ENCODE measurements at places on chromosomes 13 and 19.

DNA sequence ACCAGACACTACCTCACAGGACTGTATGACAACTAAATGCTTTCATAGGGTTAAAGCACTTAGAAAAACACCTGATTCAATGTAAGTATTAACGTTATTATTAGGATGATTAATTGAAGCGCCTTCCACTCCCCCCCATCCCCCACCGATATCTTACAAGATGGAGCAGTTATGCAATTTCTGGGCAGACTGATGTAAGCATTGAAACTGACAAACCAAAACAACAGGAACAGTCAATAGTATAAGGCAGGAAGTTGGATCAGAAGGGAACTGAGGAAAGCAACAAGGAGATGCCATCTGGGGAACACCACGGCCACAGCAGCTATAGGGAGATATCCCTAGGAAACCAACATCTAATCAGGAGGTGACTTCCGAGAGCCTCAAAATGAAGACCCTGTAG lies 3.8 kb downstream of the LCP1 start:
- DNase-seq, result no peak

- peak; percentile 82 for DNase-seq
These were observed 36.9 kb downstream of the NAXD start for GRCh38 chr13:110652231-110652730.

GRCh38 chr19:39438270-39438934 lies 2.7 kb upstream of the RPS16 start:
- no peak for DNase-seq

DNA sequence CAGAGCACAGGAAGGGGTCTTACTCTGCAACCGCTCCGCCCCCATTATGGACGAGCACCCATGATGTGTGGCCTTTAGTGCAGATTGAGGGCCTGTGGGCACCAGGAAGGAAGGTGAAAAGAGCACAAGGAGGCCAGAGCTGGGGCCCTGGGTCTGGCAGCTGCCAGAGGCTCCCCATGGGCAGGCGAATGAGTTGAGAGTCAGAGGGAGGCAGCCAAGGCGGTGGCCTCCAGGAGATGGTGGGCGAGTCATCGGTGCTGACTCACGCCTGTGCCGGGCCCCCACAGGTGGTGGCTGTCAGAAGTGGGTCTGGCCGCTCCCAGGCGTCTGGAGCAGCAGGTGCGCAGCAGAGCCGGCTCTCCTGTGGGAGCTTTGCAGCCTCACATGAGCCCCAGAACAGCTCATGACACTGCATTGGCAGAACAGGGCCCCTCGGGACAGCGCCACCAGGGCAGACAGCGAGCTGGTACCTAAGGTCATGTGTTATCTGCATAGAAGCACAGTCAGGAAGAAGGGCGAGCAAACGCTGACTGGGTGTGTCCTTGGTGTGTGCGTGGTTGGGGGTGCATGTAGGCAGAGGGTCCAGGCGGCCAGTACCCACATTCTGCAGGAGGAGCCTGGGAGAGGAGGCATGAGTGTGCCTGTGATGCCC lies 68.8 kb downstream of the CHST8 start:
- DNase-seq, result peak; percentile 36

DNA sequence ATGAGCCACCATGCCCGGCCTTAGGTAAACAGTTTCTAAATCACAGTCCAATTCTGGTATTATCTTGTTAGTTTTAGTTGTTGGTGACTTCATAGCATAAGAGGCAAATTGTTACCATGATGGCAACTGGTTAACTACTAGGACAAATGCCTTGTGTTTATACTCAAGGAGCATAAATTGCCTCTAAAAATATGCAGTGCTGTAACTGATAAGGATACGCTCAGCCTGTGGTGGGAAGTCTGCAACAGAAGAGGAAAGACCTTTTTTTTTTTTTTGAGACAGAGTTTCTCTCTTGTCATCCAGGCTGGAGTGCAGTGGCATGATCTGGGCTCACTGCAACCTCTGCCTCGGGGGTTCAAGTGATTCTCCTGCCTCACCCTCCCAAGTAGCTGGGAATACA lies 311.9 kb upstream of the ARGLU1 start:
- no peak for DNase-seq

DNA sequence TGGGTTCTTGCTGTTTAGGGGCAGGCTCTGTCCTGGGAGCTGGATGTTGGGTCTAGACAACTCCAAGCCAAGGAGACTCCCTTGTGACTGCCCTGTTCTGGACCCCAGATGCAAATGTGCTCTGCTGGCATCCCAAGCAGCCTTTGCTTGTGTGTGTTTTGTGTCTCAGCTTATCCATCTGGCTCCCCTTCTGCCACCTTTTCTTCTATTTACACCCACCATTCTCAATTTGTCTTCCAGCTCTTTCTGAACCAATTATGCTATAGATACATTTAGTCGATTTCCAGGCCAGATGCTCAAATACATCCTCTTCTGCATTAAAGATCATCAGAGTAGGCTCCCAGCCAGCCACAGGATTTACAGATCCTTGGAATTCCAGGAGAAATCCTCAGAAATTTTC lies 115.0 kb upstream of the SLC7A1 start:
- DNase-seq, result no peak

- DNase-seq, result no peak
These were observed 11.2 kb upstream of the KLF12 start for GRCh38 chr13:74145249-74145975.

- no peak for DNase-seq
These were observed 64.1 kb upstream of the POSTN start for GRCh38 chr13:37662624-37663023.

DNA sequence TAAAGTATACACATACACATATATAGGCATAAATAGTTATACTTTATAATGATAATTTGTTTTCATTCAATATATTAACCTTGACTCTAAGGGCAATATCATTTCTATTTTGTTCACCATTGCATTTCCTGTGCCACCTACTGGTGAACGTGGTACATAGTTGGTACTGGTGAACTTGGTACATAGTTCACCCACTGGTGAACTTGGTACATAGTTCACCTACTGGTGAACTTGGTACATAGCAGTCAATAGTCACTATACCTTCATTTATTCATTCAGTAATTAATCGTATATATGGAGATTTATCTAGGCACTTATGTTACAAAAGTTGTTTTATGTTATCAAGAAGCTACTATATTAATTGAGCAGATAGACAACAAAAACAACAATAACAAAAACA lies 172.6 kb upstream of the ATXN8OS start:
- DNase-seq, result no peak

DNA sequence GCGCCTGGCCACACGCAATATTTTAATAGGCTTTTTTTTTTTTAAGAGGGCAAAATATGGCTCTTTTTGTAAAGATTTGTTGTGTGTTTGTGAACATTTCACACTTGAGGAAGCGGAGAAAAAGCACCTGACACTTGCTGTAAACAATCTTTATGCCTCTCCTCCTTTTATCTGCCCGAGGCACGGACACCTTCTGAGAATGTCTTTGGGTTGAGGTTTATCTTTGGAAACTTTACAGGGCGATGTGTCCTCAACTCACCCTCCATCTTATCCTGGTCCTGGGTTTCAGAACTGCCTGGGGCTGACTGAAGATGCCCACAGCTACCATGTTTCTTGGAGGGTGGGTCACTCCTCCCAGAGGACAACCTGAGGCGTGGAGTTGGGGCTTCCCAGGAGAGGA lies 44.0 kb downstream of the ZNF627 start:
- no peak for DNase-seq

DNA sequence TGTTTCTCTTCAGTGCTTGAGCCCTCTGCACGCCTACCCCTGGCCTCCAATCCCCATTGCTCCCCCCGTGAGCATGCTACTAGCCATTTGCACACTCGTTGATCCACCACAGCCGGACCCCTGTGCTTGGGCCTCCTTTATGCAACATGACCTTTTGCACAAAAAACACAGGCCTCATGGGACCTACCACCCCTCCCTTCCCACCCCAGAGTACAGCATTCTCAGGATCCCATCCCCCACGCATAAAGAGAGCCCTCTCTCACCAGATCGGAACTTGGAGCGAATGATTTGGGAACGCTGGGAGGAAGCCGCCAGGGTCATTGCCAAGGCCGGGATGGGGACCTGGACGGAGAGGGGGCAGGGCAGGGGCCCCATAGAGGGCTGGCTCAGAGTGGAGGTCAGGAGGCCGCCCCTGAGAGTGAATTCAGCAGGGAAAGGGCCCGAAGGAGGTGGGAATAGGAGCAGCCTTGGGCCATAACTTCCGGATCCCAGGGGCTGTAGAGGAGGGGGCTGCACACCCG lies 754 bp downstream of the MAMSTR start:
- no peak for DNase-seq

DNA sequence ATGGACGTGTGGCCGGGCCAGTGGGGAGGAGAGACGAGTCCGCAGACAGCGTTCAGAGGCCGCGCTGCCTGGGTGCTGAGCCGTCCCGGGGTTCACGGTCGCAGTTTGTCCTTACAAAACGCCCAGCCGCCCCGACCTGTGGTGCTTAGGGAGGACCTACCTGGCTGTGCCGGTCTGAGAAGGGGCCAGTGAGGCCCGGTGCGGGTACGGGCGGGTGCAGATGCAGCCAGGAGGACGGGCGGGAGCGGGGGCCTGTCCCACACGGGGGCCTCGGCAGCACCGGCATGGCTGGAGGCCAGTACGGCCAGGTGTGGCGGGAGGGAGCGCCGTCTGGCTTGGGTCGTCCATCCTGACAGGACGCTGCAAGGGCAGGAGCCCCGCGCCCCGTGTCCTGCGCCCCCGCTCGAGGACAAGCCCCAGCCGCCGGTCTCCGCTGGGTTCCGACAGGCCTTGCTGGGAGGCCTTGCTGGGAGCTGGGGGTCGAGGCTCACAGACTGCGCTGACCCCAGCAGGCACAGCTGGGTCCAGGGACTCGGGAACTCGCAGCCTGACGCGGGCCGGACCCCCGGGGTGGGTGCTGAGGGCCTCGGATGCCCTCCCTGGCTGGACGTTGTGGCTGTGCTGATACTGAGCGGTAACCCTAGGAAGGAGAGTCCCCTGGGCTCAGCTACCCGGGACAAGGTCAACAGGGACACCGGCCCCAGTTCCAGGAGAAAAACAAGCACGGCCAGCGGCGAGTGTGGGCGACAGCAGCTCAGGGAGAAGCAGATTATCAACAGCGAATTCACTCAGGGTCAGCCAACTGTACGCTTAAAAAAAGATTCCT lies 5.3 kb upstream of the PROZ start:
- no peak for DNase-seq

DNA sequence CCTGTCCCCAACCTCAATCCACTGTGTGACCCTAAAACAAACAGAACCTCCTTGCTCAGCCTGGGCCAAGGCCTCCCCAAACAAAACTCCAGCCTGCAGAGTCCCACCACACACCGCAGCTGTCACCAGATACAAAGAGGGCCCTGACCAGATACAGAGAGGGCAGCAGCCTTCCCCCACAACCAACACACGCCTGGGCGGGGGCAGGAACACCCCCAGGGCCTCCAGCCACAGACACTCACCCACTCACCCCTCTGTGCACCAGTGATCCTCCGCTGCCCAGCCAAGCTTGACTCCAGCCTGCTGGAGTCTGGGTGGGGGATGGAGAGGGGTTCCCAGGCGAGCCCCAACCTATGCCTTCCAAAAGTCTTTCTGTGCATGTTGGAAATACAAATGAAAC lies 5.9 kb upstream of the CIRBP start:
- DNase-seq, result no peak

GRCh38 chr13:76038920-76039716 lies 403.0 kb downstream of the LMO7 start:
- DNase-seq, result no peak

DNA sequence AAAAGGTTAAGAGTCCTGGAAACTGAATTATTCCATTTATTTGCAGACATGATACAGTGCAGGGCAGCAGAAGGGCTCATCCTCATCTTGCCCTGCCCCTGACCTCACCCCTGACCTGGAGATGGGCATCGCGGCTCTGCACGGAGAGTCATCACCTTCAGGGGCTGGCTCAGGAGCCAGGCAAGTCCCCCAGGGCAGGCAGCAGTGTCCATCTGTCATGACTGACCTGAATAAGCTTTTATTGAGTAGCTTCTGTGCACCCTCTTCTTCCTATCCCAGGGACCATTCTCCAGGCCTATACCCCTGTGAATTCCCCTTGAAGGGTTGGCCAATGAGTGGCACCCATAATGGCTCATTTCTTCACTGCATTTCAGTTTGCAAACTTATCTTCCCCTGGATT lies 484.2 kb downstream of the ZNF536 start:
- no peak for DNase-seq

GRCh38 chr19:8500158-8500557 lies 2.3 kb downstream of the PRAM1 start:
- DNase-seq, result no peak

- DNase-seq, result no peak
These were observed 220.3 kb downstream of the KLF12 start for GRCh38 chr13:73913751-73914518.

DNA sequence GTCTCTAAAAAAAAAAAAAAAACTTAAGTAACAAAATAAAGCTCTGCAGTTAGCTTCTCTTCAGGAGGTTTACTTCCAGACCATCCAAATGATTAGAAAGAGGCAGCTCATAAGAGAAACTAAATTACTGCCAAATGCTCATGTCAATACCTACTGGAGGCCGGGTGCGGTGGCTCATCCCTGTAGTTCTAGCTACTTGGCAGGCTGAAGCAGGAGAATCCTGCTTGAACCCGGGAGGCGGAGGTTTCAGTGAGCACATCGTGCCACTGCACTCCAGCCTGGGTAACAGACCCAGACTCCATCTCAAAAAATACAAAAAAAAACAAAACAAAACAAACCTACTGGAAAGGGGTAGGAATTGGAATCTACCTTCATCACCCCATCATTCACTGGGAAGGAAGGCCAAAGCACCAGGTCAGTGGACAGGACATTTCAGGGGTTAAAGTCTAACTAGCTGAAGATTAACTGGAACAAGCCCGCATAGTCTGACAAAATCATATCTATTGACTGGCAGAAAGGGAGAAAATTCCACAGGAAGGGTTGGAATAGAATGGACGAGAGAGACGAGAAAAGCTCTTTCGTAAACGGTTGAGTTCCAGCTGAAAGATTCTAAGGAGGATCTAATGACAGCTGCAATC lies 1.3 kb downstream of the ZFP14 start:
- no peak for DNase-seq

GRCh38 chr13:51833980-51834379 lies 11.0 kb downstream of the TMEM272 start:
- no peak for DNase-seq

DNA sequence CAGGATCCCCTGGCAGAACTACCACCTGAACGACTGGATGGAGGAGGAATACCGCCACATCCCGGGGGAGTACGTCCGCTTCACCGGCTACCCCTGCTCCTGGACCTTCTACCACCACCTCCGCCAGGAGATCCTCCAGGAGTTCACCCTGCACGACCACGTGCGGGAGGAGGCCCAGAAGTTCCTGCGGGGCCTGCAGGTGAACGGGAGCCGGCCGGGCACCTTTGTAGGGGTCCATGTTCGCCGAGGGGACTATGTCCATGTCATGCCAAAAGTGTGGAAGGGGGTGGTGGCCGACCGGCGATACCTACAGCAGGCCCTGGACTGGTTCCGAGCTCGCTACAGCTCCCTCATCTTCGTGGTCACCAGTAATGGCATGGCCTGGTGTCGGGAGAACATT lies 7.5 kb downstream of the FUT2 start:
- no peak for DNase-seq

- no peak for DNase-seq
These were observed 110.4 kb downstream of the URI1 start for GRCh38 chr19:30052122-30053075.
